ENCODE measurements at places on chromosomes 5 and 9.

- no peak for DNase-seq
Observed at GRCh38 chr5:1050423-1051365, 42.1 kb downstream of the NKD2 start.

DNA sequence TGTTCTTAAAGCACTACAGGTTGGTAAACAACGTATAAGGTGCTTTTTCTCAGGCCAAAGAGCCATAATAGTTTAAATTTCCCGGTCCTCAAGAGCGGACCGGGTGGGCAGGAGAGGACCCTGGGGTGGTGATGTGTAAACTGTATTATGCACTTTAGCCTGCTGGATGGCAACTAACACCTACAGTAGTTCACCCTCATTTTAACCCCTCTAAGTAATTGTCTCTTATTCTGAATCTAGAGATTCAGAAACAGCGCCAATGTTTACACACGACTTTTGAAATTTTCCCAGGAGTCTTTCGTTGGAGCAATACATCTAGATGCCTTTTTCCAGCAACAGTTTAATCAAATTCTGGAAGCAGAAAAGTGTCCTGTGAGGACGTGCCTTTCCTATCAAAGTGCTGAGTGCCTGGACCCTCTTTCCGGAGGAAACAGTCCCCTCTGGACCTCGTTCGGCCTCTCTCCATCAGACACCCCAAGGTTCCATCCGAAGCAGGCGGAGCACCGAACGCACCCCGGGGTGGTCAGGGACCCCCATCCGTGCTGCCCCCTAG lies 676 bp upstream of the OCLN start:
- DNase-seq: no peak

GRCh38 chr5:20636686-20637085 lies 648.7 kb upstream of the CDH18 start:
- no peak for DNase-seq

- no peak for DNase-seq
Observed at GRCh38 chr5:2103940-2104339, 221.2 kb upstream of the IRX4 start.

GRCh38 chr9:38149647-38150046 lies 80.6 kb upstream of the SHB start:
- no peak for DNase-seq

- no peak for DNase-seq
Observed at GRCh38 chr9:88198341-88198807, 60.1 kb upstream of the SPATA31C2 start.

Measured in AG10803 (cell line).